CD4-positive, alpha-beta T cell treated with Interleukin-17A for 4 hours (primary cell): ENCODE measurements at places on chromosomes 1 and 21.

DNA sequence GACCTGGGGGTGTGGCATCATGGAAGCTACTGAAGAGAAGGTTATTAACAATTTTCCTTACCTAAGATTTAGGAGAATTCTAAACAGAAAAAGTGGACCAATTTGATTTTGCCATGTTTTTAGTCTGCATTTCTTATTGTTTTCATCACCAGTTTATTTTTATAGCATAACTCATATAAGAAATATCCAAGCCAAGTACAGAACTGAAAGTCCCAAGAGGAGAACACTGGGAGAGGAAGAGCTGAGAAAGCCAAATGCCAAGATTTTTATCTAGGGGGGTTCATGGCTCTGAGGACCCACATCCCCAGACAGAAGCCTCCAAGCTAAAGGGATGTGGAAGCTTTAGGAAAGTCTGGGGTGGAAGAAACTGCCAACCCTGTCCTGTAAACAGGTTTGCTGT, 109.4 kb upstream of the DUSP10 start:
- no peak for DNase-seq

DNA sequence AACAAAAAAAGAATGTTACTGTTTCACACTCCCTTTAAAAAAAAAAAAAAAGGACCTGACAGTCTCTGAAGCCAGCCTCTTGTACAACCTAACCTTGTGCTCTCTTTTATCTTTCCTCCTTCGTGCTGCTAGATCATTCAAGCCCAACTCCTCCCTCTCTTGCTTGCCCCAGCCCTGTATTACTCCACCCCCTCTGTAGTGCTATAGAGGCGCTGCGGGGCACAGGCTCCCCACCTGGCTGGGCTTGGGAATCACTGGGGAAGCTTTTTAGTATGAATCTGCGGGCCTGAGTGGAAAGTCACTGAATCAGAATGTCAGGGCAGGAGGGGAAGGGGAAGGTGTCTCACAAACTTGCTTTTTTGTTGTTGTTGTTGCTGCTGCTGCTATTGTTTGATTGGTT, 383.7 kb upstream of the CAMK1G start:
- no peak for DNase-seq

DNA sequence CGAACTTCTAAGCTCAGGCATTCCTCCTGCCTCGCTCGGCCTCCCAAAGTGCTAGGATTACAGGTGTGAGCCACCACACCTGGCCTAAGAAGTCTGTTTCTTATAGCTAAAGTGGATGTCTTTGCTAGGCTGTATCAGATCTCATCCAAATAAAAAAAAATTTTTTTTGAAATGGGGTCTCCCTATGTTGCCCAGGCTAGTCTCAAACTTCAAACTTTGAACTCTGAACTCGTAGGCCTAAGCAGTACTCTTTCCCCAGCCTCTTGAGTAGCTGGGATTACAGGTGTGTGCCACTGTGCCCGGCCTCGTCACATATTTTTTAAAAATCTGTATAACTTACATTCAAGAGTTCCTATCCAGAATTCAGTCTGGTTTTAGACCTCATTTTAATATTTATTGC, 40.5 kb downstream of the RPRD2 start:
- no peak for DNase-seq

GRCh38 chr1:204565617-204566582, 49.7 kb downstream of the MDM4 start:
- DNase-seq, result peak; percentile 64

DNA sequence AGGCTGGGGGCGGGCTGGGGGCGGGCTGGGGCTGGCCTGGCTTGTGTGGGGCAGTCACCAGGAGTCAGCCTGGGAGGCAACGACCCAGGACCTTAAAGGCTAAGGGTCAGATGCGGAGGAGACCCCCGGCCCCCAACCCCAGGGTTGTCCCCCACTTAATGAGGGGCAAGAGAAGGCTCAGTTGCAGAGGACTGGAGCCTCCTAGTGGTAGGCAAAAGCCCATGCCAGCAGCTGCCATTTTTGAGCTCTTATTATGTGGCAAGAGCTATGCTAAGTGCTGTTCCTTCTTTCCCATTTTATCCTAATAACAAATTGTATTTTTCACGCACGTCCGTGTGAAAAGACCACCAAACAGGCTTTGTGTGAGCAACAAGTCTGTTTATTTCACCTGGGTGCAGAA, 8.0 kb downstream of the KIAA1614 start:
- no peak for DNase-seq

GRCh38 chr1:17306407-17306806, 1.6 kb upstream of the PADI4 start:
- no peak for DNase-seq

GRCh38 chr1:210359255-210359654, 30.6 kb downstream of the HHAT start:
- DNase-seq, result no peak

- peak; percentile 54 for DNase-seq
Observed at GRCh38 chr1:160664573-160665051, 17.8 kb upstream of the SLAMF1 start.

- no peak for DNase-seq
Observed at GRCh38 chr1:113676524-113676923, 82.8 kb downstream of the PHTF1 start.

DNA sequence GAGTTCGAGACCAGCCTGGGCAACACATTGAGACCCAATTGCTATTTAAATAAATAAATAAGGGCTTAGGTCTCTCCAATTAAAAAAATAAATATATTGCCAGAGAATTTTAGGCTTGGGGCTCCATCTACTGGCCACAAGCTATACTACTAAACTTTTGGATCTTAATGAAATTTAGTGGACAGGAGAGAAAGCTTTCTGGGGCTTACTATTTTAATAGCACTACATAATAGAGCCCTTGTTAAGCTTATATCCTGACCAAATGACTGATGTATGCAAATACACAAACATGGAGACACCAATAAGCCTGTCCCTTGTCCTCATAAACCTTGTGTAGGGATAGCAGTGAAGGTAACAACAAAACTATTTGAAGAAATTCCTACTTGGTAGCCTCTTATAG, 18.4 kb downstream of the CCT3 start:
- DNase-seq, result peak; percentile 16

GRCh38 chr1:70299472-70299871, 55.0 kb downstream of the ANKRD13C start:
- no peak for DNase-seq

DNA sequence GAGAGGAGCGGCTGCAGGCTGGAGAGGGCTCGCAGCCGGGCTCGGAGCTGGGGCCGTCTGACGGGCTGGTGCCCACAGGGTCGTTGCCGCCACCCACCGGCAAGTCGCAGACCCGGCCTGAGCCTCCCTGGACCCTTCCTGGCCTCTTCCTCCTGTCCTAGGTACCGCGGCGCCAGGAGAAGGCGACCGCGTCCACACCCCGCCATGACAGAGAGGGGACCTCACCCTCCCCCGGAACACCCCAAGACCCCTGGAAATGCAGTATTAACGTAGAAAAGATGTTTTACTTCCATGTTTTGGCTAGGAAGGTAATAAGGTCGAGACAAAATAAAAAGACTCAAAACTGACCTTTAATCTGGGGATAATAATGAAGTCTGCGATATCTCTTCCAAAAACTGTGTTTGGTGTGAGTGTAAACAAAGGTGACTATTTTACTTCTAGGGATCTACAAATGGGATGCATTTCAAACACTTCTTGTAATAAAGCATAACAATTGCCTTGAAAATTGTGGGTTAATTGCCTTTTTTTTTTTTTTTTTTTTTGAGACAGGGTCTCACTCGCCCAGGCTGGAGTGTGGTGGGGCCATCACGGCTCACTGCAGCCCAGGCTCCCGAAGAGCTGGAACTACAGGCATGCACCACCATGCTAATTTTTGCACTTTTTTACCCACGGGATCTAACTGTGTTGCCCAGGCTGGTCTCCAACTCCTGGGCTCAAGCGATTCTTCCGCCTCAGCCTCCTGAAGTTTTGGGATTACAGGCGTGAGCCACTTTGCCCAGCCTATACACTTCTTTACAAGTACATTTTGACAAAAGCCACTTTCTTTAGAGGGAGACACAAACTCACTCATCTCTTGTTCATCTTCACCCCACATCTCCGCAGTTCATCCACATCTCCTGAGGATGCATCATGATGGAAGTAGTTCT, 838 bp upstream of the RSRP1 start:
- DNase-seq, result no peak

DNA sequence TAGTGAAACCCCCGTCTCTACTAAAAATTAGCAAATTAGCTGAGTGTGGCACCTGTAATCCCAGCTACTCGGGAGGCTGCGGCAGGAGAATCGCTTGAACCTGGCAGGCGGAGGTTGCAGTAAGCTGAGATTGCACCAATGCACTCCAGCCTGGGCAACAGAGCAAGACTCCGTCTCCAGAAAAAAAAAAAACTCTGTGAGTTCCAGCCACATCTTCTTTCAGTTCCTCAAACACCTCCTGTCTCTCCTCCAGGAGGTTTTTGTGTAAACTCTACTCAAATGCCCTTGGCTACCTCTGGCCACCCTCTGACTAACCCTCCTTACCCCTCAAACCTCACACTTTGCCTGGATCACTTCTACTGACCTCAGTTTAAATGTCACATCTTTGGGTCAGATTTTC, 38.1 kb downstream of the RCSD1 start:
- no peak for DNase-seq

DNA sequence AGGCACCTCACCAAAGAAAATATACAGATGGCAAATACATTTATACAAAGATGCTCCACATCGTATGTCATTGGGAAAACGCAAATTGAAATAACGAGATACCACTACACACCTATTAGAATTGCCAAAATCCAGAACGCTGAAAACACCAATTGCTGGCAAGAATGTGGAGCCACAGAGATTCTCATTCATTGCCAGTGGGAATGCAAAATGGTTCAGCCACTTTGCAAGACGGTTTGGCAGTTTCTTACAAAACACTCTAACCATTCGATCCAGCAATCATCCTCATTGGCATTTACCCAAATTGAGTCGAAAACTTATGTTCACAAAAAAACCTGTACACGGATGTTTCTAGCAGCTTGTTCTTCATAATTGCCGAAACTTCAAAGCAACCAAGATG, 223.3 kb upstream of the GREM2 start:
- DNase-seq, result no peak

GRCh38 chr1:213976665-213977485, 10.9 kb upstream of the PROX1 start:
- DNase-seq, result no peak

DNA sequence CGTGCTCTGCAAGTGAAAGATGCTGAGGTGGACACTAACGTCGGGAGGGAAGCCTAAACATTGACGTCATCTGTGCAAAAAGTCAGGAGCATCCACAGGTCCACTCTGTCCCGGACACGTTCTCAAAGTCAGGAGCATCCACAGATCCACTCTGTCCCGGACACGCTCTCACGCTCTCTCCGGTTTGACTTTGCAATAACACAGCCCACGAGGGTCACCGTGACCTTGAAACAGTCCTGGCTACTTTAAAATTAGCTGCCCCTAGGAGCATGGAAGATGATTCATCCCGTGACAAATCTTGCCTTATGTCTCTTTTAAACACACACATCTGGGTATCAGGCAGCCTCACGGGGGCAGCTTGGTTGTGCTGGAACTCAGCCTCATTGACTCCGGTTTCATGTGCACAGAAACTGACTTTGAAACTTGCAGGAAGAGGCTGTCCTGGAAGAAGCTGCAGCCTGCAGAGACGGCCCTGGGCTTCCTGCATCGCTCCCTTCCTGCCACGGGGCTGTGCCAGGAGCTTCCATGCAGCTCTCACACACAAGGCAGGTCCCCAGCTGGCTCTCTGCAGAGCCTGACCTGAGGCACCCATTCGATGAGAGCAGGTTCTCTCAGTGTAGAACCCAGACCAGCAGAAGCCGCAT, 18.1 kb upstream of the COL18A1 start:
- no peak for DNase-seq

- no peak for DNase-seq
Observed at GRCh38 chr1:67801903-67802302, 31.4 kb downstream of the GNG12 start.

DNA sequence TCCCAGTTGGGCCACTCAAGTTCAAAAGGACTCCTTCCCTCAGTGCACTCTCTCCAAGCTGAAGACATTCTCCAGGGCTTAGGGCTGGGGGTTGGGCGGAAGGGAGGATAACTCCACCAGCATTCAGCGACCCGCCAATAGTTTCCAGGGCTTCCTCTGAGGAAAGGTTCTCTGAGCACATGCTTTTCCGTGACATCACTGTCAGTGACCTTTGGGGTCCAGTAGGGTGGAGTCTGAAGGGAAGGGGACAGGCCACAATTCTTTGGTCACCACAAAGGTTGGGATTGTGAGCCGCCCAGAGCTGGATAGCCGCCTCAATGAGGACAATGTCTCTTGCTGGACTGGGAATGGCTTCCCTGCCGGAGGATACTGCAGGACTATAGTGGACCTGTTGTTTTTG, 22.8 kb upstream of the RXRG start:
- DNase-seq, result no peak

DNA sequence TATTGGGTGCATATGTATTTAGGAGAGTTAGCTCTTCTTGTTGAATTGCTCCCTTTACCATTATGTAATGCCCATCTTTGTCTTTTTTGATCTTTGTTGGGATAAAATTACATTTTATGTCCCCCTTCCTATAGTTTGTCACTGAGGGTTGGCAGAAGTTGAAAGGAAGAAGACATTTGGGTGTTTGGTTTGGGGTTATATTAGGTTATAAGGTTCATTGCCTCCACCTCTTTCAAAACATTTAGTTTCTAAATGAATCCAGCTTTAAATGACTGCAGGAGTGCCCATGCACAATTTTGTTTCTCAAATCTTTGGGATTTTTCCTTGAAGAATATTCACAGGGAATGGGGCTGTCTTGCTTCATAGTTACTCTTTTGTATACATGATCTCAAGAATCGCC, 14.6 kb upstream of the LGALS8 start:
- DNase-seq, result no peak

- no peak for DNase-seq
Observed at GRCh38 chr1:164664127-164664526, 105.1 kb downstream of the PBX1 start.

GRCh38 chr1:70405780-70406416, 5.2 kb upstream of the CTH start:
- no peak for DNase-seq

DNA sequence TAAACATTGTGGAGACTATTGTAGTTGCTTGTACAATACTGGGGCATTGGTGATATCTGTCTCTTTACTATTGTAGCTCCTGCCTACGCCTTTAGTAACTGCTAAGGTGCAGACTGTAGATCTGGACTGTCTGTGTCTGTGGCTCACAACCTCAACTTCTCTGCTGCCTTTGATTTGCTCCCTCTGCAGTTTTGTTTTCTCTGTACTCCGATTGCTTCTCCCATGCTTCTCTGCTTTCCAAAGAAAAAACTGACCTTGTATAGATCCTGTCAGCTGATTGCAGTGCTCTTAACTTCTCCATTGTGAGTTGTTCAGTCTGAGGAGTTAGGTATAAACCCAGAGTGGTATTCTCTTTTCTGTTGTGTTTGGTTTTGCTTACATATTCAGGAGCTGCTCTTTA, 15.3 kb downstream of the MAGI3 start:
- no peak for DNase-seq

- no peak for DNase-seq
Observed at GRCh38 chr1:162358928-162359327, 17.7 kb downstream of the SPATA46 start.

- DNase-seq, result peak; percentile 45
Observed at GRCh38 chr1:200279810-200280411, 129.9 kb downstream of the ZNF281 start.

- no peak for DNase-seq
Observed at GRCh38 chr1:200242110-200243041, 167.5 kb downstream of the ZNF281 start.

- DNase-seq, result no peak
Observed at GRCh38 chr1:13888351-13888986, 188.5 kb downstream of the PRDM2 start.
